ENCODE measurements at places on chromosomes 11 and 22. TPM values are rescaled to one million over a fixed set of nuclear protein-coding genes. Genes with fewer than 3 reads are reported as not detected.

Gene FUT4
- 10.8 TPM for total RNA-seq

Gene IL10RA
- total RNA-seq: 0.78 TPM

Gene MTCH2
- 82.2 TPM for total RNA-seq

Gene HBB
- not detected for total RNA-seq

Gene CD3E
- total RNA-seq: not detected

Gene NRIP3
- total RNA-seq: 10.2 TPM

Gene GAL3ST3
- 0.32 TPM for total RNA-seq

Gene ZNF408
- 11.2 TPM for total RNA-seq

Gene PLAAT5
- 0.39 TPM for total RNA-seq

Gene RNF26
- total RNA-seq: 5.9 TPM

Gene GAL
- not detected for total RNA-seq

Gene OR4C11
- total RNA-seq: not detected

Gene SAA4
- total RNA-seq: not detected

Gene STK33
- total RNA-seq: 0.78 TPM

Gene RFPL1
- total RNA-seq: not detected

Gene MAJIN
- not detected for total RNA-seq

Gene TMPRSS13
- total RNA-seq: not detected

All from articular chondrocyte of knee joint (primary cell).